ENCODE measurements at places on chromosomes 4 and X.

DNA sequence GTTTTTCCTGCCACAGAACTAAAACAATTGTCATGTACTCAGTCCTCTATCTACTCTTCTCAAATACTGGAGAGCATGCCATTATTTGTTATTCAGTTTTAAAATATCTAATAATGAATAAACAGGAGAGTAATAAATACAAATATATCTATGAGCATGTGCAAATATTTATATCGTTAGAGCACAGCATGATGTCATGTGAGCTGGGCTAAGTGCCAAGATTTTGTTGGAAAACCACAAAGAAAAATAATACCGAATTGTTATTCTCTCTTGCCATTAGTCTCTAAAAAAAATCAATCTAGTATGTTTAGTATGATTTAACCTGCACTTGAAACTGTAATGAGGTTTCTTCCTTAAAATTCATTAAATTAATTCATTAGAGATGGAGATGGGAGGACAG, 97.3 kb downstream of the DDX60 start:
- no peak for DNase-seq

- DNase-seq, result no peak
Observed at GRCh38 chr4:116438981-116439729, 646.2 kb downstream of the TRAM1L1 start.

DNA sequence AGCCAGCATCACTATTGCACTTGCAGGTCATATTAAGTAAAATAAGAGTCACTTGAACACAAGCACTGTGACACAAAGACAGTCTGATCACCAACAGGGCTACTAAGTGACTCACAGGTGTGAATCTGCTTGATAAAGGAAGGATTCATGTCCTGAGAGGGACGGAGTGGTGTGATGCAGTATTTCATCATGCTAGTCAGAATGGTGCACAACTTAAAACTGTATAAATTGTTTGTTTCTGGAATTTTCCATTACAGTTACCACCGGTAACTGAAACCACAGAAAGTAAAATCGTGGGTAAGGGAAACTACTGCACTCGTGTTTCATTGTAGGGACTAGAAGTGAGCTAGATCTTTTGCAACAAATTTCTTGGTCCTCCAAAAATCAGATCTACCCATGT, 109.7 kb downstream of the ELOVL6 start:
- DNase-seq, result no peak

DNA sequence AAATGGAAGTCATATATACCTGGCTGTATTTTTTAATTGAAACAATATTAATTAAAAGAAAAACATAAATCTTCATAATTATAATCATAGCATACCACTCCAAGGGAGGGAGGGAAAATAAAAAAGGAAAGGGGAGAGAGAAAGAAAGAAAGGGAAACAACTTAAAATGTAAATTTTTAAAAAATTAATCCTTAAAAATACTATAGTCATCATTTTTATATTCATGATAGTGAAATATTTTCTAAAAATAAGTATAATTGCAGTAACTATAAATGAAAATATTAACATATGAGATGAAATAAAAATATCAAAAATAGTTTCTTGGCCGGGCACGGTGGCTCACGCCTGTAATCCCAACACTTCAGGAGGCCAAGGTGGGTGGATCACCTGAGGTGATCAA, 59.2 kb downstream of the DDX60L start:
- no peak for DNase-seq

DNA sequence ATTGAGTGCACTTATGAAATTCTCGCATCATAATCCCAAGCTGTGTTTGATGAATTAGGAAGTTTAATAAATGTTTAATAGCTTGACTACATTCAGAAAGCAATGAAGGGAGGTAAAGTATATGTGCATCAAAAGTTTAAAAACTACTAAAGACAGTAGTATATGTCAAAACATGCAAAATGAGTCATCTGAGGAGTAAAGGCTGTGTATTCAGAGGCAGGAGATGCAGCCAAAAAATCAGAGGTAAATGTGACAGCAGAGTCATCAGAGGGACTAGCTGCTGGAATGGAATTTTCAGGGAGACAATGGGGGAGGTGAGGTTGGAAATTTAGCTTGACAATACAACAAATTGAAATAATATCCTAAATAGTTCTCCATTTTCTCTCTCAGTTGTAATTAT, 127.0 kb upstream of the FUNDC1 start:
- no peak for DNase-seq

DNA sequence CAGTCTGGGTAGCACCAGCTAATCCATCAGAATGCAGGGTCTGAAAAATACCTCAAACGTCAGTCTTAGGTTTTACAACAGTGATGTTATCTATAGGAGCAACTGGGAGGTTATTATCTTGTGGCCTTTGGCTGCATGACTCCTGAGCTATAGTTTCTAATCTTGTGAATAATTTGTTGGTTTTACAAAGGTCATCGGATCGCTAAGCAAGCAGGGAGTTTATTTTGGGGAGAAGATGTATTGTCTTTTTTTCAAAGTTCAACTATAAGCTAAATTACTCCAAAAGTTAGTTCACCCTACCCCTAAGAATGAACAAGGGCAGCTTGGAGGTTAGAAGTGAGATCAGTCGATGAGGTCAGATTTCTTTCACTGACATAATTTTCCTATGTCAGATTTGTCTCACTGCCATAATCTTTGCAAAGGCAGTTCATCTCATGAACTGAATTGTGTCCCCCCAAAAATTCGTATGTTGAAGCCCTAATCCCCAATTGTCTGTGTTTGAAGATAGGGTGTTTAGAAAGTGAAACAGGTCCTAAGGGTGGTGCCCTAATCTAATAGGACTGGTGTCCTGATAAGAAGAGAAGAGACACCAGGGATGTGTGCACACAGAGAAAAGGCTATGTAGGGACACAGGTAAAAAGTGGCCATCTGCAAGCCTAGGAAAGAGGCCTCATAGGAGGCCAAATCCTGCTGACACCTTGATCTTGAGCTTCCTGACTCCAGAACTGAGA, 175.8 kb upstream of the GALNT7 start:
- DNase-seq, result no peak

Measured in stimulated activated CD4-positive, alpha-beta T cell treated with anti-CD3 and anti-CD28 coated beads, Interleukin-1b, Interleukin-23, amount 100 ng/mL, for 1 hour (primary cell).